ENCODE measurements at places on chromosomes 6 and 20. TPM values are rescaled to one million over a fixed set of nuclear protein-coding genes. Genes with fewer than 3 reads are reported as not detected.

- no peak overlapping the region for H3K4me3 ChIP-seq
- H3K27ac ChIP-seq, result no peak overlapping the region
- H3K4me1 ChIP-seq, result no peaks in the 10 kb centered on the region
- no peak for DNase-seq
- no peaks in the 10 kb centered on the region for H3K27me3 ChIP-seq
- H3K36me3 ChIP-seq, result peaks cover 4% of the 10 kb centered on the region
Observed at GRCh38 chr20:52383995-52384621, 192.5 kb upstream of the ZFP64 start.

- DNase-seq, result no peak
- no peak overlapping the region for H3K4me3 ChIP-seq
- no peaks in the 10 kb centered on the region for H3K4me1 ChIP-seq
Observed at GRCh38 chr6:72792692-72793091, 170.8 kb downstream of the KCNQ5 start.

- H3K36me3 ChIP-seq, result peaks cover 16% of the 10 kb centered on the region
- no peak for DNase-seq
- H3K27ac ChIP-seq, result no peak overlapping the region
- no peak overlapping the region for H3K4me3 ChIP-seq
- no peaks in the 10 kb centered on the region for H3K4me1 ChIP-seq
Observed at GRCh38 chr6:154773610-154774089, 40.4 kb downstream of the SCAF8 start.

GRCh38 chr6:37319156-37319555 is 34.6 kb upstream of the RNF8 start:
- H3K36me3 ChIP-seq, result peaks cover 14% of the 10 kb centered on the region
- no peaks in the 10 kb centered on the region for H3K4me1 ChIP-seq
- H3K27me3 ChIP-seq, result no peaks in the 10 kb centered on the region

DNA sequence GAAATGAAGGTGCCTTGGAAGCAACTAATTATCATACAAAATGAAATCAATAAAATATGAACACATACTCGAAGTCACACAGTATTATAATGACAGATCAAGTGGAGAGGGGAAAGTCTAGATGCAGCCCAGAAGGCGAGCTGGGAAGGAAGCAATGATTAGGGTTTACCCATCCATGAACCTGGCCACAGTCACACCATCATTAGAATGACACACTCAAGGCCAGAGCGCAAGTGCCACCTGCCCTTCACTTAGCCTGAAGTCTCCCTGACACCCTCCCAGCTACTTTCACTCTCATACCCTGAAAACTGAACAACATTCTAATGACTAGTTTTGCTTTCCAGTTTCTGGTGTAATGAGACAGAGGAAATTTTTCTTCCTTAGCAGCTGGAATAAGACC is 302.8 kb upstream of the JARID2 start:
- H3K4me3 ChIP-seq, result no peak overlapping the region
- no peak for DNase-seq
- no peaks in the 10 kb centered on the region for H3K4me1 ChIP-seq
- no peaks in the 10 kb centered on the region for H3K36me3 ChIP-seq
- H3K27me3 ChIP-seq, result no peaks in the 10 kb centered on the region
- no peak overlapping the region for H3K27ac ChIP-seq

Gene PTK6
- 0.46 TPM for total RNA-seq

Gene C6orf141
- 35.9 TPM for total RNA-seq

Gene ADGB
- total RNA-seq, result not detected

DNA sequence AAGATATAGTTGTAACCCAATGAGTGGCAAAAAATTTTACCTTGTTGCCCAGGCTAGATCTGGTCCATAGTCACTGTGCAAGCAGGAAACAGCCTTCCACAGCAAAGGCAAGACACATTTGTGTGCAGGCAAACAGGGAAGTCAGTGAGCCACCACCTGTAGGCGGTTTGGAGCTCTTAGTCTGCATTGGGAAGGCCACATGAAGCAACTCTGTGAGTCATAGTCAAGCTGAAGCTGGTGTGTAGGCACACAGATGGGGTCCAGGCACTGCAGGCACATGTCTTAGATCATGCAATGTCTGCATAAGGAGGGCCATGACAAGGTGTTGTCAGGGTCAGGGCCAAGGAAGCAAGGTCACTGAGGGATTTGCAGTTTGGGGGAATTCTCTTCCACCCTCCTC is 543.2 kb upstream of the EPHA7 start:
- no peaks in the 10 kb centered on the region for H3K36me3 ChIP-seq
- H3K4me1 ChIP-seq, result no peaks in the 10 kb centered on the region
- H3K27ac ChIP-seq, result no peak overlapping the region
- H3K4me3 ChIP-seq, result no peak overlapping the region
- no peaks in the 10 kb centered on the region for H3K27me3 ChIP-seq

DNA sequence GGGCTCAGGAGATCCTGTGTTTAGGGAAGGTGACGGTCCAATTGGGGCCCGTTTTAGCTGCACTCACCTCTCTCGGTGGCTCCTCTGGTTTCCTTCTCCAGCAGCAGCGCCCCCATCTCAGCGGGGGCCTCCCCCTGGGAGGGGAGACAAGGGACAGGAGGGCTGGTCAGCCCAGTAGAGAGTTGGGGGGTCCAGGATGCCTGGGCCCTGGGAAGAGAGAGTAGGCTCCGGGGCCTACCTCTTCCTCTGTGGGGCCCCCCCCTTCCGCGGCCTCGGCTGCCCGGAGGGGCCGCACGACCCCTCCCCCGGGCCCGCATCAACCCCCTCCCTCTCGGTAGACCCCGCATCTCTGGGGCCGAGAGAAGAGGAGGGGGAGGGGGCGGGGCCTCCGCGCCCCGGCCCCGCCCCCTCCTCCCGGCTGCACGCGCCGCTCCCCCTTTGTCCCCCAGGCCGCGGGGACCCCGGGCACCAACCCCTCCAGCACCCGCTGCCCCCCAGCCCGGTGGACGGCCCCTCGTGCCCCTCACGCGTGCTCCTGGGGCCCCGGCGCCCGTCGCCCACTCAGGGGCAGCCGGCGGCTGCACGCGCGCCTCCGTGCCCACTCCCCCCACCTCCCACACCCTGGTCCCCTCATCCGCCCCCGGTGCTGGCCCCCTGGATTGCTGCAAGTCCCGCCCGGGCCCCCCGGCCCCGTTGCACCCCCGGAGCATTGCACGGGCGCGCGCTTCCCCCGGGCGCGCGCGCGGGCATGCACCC is 464 bp downstream of the EHMT2 start:
- H3K36me3 ChIP-seq, result peaks cover 54% of the 10 kb centered on the region
- H3K4me3 ChIP-seq, result peak overlapping the region; percentile 84
- H3K27me3 ChIP-seq, result no peaks in the 10 kb centered on the region
- H3K4me1 ChIP-seq, result no peaks in the 10 kb centered on the region

Gene SPATA25
- total RNA-seq, result 1.8 TPM

- no peak for DNase-seq
- H3K4me3 ChIP-seq, result no peak overlapping the region
Observed at GRCh38 chr20:9143926-9144325, 75.0 kb downstream of the PLCB4 start.

- H3K27me3 ChIP-seq, result no peaks in the 10 kb centered on the region
- DNase-seq, result peak; percentile 31
- H3K36me3 ChIP-seq, result no peaks in the 10 kb centered on the region
Observed at GRCh38 chr6:84284428-84285049, 57.1 kb upstream of the CEP162 start.

Gene FAM83D
- 51.6 TPM for total RNA-seq

DNA sequence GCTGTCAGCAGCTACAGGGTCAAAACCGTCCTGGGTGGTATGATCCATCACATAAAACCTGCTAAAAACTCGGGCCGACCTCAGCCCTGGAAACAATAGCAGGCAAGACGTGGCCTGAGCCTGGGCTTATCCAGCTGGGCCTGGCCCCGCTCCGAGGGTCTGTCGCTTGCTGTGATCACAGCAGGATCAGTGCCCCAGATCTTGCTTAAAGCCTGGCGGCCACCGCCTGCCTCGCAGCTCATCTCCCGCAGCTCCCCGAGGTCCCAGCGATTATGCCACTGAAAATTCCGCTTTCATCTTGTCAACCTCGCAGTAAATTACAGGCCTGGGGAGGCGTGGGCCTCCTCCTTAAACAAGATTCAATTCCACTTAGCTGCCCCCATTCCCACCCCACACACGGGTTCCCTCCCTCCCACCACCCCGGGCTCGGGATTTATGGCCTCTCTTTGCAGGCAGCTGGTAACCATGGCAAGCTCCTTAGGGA is 40.1 kb downstream of the CDH22 start:
- no peaks in the 10 kb centered on the region for H3K27me3 ChIP-seq
- no peaks in the 10 kb centered on the region for H3K36me3 ChIP-seq
- H3K27ac ChIP-seq, result no peak overlapping the region

GRCh38 chr20:64233725-64234124 is 21.8 kb upstream of the PCMTD2 start:
- DNase-seq, result no peak
- H3K4me1 ChIP-seq, result no peaks in the 10 kb centered on the region
- no peak overlapping the region for H3K27ac ChIP-seq
- no peaks in the 10 kb centered on the region for H3K27me3 ChIP-seq
- peaks cover 8% of the 10 kb centered on the region for H3K36me3 ChIP-seq
- H3K4me3 ChIP-seq, result no peak overlapping the region

Gene CLDN20
- not detected for total RNA-seq

DNA sequence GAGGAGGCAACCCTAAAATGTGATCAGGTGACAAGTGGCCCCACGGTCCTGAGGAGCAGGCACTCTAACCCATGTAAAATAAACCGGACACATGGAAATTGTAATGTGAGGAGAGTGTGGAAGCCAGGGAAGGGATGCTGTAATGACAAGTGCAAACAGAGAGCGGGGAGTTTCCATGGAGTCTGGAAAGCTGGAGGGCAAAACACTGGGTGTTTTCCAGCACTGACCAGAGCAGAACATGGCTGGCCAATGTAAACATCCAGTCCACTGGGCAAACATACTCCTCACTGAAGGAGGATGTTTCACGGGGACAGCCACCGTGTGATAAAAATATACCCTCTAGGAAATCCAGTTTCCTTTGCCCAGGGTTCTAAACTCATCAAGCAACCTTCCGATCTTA is 219.0 kb upstream of the JARID2 start:
- peaks cover 2% of the 10 kb centered on the region for H3K36me3 ChIP-seq
- DNase-seq, result no peak
- H3K4me3 ChIP-seq, result no peak overlapping the region
- no peaks in the 10 kb centered on the region for H3K27me3 ChIP-seq
- peaks cover 3% of the 10 kb centered on the region for H3K4me1 ChIP-seq
